ENCODE measurements at places on chromosomes 3 and 15.

- no peak for DNase-seq
These were observed 37.5 kb downstream of the EMC4 start for GRCh38 chr15:34262362-34262761.

DNA sequence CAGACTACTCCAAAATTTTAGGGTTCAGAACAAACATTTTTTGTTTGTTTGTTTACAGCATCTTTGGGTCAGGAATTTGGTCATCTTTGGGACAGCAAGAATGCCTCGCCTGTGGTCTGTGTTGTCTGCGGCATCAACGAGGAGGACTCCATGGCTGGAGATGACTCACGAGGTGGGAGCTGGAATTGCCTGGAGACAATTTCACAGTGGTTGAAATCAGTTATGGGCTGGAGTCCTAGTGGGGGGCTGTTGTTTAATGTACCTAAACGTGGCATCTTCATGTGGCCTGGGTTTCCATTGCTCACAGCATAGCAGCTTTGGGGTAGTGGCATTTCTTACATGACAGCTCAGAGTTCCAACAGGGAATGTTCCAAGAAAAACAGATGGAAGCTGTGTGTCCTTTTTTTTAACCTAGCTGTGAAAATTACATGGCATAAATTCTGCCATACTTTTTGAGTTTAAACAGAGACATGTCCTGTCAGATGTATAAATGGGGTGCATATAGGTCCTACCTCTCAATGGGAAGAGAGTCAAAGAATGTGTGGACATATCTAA is 507.3 kb upstream of the CBLB start:
- no peak for DNase-seq

- peak; percentile 66 for DNase-seq
These were observed 106.2 kb upstream of the PLAAT1 start for GRCh38 chr3:193134856-193135255.

DNA sequence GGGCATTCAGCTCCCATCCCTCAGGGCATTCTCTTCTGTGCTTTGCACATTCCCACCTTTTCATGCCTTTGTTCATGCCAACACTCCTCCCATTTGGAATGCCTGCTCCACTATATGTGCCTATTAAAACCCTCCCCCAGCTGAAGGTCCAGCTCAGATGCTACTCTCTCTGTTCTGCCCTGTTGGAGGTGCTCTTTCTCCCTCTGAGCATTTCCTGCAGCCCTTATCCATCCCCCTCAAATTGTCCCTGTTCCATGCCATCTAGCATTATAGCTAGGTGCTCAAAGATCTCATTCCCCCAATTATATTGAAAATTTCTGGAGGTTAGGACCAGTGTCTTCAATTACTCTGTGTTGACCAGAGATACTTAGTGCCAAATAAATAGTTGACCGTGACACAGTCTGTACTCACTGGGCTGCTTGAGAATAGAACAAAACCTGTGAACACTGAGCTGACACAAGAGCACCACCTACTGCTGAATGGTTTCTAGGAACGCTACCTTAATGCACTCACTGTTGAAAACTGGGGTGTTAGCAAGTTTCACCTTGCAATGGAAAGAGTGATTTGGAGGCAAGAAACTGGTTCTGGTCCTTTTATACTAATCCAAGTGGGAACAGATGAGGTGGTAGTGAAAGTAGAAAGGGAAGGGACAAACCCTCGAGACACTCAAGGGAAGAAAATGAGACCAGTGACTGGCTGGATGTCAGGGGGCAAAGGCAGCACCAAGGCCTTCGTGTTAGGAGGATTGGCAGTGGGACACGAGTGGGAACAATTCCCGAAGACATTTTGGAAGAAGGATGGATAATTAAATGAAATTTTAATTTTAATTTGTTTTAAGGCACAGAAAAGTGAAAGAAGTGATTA is 289.8 kb upstream of the ROPN1 start:
- peak; percentile 48 for DNase-seq

- DNase-seq = no peak
These were observed 41.0 kb downstream of the AQP9 start for GRCh38 chr15:58179206-58179605.

GRCh38 chr15:58980351-58980939 is 7.0 kb upstream of the RNF111 start:
- DNase-seq = peak; percentile 41

GRCh38 chr3:195807681-195808121 is 4.0 kb downstream of the MUC4 start:
- no peak for DNase-seq

DNA sequence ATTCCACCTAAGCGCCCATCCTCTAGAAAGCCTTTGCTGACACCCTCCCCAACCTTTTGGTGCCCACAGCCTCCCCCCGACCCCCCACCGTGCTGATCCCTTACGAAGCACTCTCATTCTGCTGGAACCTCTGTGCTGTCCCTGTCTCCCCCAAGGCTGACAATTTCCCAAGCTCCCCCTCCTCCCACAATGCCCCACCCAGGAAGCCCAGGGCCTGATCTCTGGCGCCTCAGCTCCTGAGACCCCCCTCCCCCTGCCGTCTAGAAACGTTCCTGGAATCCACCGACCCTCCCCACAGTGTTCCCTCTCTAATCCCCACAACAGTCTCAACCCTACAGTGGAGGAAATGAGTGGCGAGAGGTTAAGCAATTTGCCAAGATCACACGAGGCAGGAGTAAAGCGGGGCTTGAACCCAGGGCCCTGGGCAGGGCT is 18.3 kb downstream of the MYL3 start:
- no peak for DNase-seq

- DNase-seq = no peak
These were observed 66.9 kb downstream of the TFG start for GRCh38 chr3:100776097-100776729.

GRCh38 chr3:182484682-182485081 is 308.6 kb upstream of the ATP11B start:
- no peak for DNase-seq

DNA sequence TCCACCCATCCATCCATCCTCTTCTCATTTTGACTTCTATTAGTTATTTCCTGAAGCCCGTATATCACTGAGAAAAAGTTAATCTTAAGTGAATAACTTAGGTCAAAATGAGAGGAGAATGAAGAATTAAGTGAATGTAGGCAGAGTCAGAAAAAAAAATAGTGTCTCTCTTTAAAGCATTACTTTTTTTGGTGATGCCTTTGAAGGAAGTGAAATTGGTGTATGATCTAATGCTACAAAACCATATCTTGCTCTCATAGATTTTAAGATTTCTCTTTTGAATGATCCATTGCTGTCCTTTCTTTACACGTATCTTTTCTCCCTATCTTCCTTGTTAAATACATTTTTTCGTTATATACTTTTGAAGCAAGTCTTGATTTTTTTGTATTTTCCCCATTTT is 23.4 kb downstream of the FNDC3B start:
- DNase-seq = no peak

- DNase-seq = no peak
These were observed 17.0 kb downstream of the TRIM69 start for GRCh38 chr15:44753345-44753744.

- DNase-seq = no peak
These were observed 46.9 kb upstream of the TMEM158 start for GRCh38 chr3:45272828-45273470.

DNA sequence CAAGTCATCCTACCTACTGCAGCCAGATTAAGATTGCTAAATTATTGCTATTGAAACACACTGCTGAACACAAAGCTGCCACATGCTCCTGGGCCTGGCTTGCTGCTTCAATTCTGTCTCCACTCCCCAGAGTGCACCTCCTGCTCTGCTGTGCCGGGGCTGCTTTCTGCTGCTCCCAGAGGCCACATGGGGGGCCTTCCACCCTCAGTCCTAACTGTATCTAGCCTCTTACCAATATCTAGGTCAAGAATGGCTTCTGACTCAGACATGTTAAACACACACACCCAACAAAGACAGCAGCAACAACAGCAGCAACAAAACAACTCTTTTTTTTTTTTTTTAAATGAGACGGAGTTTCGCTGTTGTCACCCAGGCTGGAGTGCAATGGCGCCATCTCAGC is 33.0 kb downstream of the MYZAP start:
- DNase-seq = no peak

- DNase-seq = no peak
These were observed 3.7 kb upstream of the NGRN start for GRCh38 chr15:90261811-90262210.

- no peak for DNase-seq
These were observed 353.4 kb downstream of the EPHB1 start for GRCh38 chr3:135148398-135149020.

- DNase-seq = no peak
These were observed 20.6 kb upstream of the VEPH1 start for GRCh38 chr3:157523814-157524213.

DNA sequence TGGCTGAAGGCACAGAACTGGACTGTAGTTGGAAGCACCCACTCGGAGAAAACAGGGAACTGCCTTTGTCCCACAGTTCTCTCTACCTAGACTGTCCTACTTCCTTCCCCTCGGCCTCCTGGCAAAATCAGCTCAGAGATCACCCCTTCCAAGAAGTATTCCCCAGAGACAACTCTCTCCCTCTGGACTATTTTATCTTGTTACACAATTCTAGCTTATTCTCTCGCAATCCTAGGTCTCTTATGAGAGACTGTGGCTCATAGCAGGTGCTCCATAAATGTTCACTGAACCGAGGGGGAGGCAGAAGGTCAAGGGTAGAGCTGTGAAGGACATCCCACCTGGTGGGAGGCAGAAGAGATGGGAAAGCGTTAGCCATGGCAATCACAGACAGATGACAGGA is 10.6 kb downstream of the HEG1 start:
- DNase-seq = no peak

DNA sequence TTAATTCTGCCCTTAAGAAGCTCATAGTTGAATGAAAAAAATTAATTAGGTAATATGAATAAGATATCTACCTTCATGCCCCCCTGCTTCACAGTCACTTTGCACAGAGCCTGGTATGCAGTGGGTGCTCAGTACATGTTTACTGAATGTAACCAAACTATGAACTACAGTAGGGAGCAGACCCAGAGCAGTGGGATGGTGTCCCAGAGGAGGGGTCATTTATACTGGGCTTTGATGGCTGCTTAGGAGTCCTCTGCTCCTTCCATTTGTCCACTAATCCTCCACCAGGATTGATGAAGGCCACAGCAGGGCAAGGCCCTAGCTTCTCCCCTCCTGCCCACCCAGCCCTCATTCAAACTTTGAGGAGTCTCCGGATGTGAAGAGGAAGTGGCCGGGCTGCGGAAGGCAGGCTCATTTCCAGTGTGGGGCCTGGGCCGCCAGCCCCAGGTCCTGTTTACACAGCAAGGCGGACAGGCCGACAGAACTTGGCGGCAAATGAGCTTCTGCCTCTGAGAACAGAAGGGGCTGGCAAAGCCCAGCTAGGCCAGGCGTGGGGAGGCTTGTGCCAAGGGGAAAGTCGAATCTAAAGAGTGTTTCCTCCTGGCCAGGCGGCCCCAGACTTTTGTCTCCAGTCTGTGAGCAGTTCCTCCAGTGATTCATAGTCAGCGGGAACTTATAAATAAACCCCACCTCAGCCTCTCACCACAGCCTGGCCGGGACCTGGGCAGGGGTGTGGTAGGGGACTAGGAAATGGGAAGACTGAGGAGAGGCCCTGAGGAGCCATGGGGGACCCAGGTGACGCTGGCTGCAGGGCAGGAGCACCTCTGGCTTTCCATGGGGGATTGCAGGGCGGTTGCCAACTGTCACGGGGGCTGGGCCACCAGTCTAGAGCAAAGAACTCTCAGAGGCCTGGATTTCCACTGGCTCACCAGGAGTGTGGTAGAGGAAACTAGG is 51.6 kb upstream of the LCTL start:
- DNase-seq = peak; percentile 86

- no peak for DNase-seq
These were observed 53.6 kb downstream of the TMEM39A start for GRCh38 chr3:119409844-119410243.

GRCh38 chr15:50265620-50266019 is at the start of gene HDC:
TSS of gene HDC (minus strand) at chr15:50265726. CDS start at chr15:50265623, 103 bp downstream.
- no peak for DNase-seq

GRCh38 chr3:4336850-4337546 is 33.8 kb downstream of the SETMAR start:
- no peak for DNase-seq

GRCh38 chr3:157294953-157295352 is 135.0 kb upstream of the CCNL1 start:
- DNase-seq = no peak

GRCh38 chr3:161263057-161263456 is 41.9 kb downstream of the NMD3 start:
- DNase-seq = no peak

- no peak for DNase-seq
These were observed 15.8 kb downstream of the RBP1 start for GRCh38 chr3:139523718-139524117.

GRCh38 chr3:149581248-149581647 is 76.6 kb downstream of the WWTR1 start:
- no peak for DNase-seq

- DNase-seq = no peak
These were observed 20.7 kb downstream of the CHL1 start for GRCh38 chr3:217099-217813.

DNA sequence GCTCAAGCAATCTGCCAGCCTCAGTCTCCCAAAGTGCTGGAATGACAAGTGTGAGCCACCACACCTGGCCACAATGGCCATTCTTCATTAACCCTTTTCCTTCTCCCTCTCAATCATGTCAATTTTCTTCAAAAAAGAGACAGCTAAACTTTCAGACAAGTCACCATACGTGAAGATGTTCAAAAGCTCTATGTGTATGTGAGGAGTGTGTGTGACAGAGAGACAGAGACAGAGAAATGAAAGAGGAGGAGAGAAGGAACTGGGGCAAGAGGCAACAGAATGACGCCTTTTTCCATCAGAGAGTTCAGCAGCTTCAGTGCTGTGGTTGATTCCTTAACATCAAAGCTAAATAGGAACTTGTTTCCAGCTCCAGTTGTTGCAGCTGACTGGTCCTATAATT is 27.4 kb downstream of the OSBPL10 start:
- DNase-seq = no peak

DNA sequence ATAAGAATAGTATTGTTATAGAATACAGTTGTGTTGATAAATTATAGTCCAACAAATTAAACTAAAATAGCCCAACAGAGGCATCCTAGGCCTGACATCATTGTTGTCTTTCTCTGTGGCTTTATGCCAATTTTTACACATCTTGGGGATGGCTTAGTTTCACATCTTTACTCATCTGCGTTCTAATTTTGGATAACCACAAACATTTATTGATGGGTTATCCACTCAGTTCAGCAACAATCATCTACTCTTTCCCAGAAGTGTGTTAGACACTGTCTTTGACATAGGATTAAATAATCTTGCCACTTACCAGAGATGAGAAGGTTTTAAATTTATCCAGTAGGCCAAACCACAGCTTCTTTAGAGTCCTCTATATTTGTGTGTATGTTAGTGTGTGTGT is 120.8 kb upstream of the PHLDB2 start:
- DNase-seq = no peak

- DNase-seq = no peak
These were observed 25.7 kb downstream of the LIPC start for GRCh38 chr15:58457466-58457965.

- DNase-seq = no peak
These were observed 33.1 kb downstream of the KLF13 start for GRCh38 chr15:31359702-31360111.

DNA sequence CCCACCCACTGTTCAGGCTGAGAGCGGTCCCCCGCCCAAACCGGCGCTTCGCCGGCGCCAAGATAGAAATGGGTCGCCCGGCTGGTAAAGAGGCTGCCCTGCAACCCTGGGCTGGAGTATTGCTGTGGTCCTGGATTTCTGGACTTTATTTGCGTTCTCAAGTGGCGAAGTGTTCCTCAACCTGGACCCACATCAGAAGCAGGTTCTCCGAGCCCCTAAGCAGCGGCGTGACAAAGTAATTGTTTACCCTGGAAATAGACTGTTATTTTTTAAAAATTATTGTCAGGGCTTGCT is 481 bp upstream of the DYNC1LI1 start:
- DNase-seq = no peak

- DNase-seq = no peak
These were observed 29.7 kb downstream of the CRYGS start for GRCh38 chr3:186514296-186515002.

Measured in Ammon's horn (tissue), 1 donor.